ENCODE measurements at places on chromosomes 13 and 19. TPM values are rescaled to one million over a fixed set of nuclear protein-coding genes. Genes with fewer than 3 reads are reported as not detected.

GDF15 gene
- 0.99 TPM for total RNA-seq

ZNF709 gene
- 2.6 TPM for total RNA-seq

SOX1 gene
- not detected for total RNA-seq

HCN2 gene
- total RNA-seq = 20.1 TPM

ZNF557 gene
- 3.1 TPM for total RNA-seq

MUC16 gene
- total RNA-seq = under 0.01 TPM

SLC7A10 gene
- total RNA-seq = 2.3 TPM
